Naive thymus-derived CD8-positive, alpha-beta T cell (primary cell): ENCODE measurements at places on chromosomes 3 and 15. TPM values are rescaled to one million over a fixed set of nuclear protein-coding genes. Genes with fewer than 3 reads are reported as not detected.

DNA sequence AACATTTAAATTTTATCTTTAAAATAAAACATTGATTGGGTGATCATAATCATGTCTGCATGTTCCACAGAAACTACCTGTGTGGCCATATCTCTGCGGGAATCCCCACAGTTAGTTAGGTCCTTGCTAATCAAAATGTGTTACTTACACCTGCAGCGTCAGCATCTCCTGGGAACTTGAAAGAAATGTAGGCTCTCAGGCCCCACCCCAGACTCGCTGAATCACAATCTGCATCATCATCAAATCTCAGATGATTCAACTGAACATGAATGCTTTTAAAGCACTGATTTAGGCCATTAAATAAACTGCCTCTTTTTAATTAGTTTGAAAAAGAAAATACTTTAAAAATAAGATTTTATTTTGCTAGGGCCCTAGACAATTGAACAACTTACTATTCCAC lies 577.8 kb downstream of the PYDC2 start:
- H3K27me3 ChIP-seq = no peaks in the 10 kb centered on the region
- no peak overlapping the region for H3K27ac ChIP-seq
- no peaks in the 10 kb centered on the region for H3K36me3 ChIP-seq
- H3K4me3 ChIP-seq = no peak overlapping the region
- DNase-seq = no peak
- no peaks in the 10 kb centered on the region for H3K4me1 ChIP-seq

The SLC6A11 gene
- not detected for polyA plus RNA-seq

The OR5K3 gene
- not detected for polyA plus RNA-seq

DNA sequence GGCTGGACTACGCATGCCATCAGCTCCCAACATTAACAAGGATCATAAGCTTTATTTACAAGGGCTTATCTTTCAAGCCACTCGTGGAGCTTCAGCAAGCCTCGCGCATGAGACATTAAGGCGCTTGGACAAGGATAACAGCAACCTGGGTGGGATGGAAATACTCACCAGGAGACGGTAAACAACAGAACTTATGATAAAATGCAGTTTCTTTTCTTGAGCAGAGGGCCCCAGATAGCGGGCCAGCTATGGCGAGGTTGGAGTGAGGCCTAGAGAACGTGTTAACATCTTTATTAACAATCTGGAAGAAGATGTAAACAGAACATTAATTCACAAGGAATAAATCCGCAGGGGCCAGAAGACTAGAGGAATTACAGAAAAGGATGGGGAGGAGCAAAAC lies 158.2 kb downstream of the NTRK3 start:
- peaks cover 13% of the 10 kb centered on the region for H3K27me3 ChIP-seq
- peaks cover 1% of the 10 kb centered on the region for H3K4me1 ChIP-seq
- no peak overlapping the region for H3K27ac ChIP-seq
- no peaks in the 10 kb centered on the region for H3K36me3 ChIP-seq
- DNase-seq = no peak
- no peak overlapping the region for H3K4me3 ChIP-seq

- no peaks in the 10 kb centered on the region for H3K27me3 ChIP-seq
- H3K36me3 ChIP-seq = no peaks in the 10 kb centered on the region
- H3K27ac ChIP-seq = no peak overlapping the region
- no peaks in the 10 kb centered on the region for H3K4me1 ChIP-seq
- no peak overlapping the region for H3K4me3 ChIP-seq
- DNase-seq = no peak
Observed at GRCh38 chr3:69321301-69322157, 64.4 kb downstream of the FRMD4B start.

DNA sequence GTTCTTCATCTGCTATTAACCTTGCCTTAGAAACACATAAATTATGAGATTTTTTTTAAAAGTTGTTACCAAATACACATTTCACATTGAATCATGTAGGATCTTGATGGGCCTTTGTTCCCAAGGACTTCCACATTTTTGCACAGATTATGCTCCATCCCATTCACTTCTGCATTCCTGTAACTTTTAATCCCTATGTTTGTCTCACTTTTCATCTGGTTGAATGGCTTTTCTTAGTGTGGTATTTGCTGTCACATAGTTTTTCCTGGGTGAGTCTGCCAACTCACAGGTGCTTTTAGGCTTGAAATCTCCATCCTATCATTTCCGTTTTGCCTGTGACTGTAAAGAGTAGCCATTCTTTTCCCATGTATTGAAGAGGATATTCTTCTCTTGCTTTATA lies 297.2 kb upstream of the TPRG1 start:
- H3K4me1 ChIP-seq = no peaks in the 10 kb centered on the region
- no peak for DNase-seq
- peaks cover 16% of the 10 kb centered on the region for H3K36me3 ChIP-seq
- H3K4me3 ChIP-seq = no peak overlapping the region
- no peaks in the 10 kb centered on the region for H3K27me3 ChIP-seq
- H3K27ac ChIP-seq = no peak overlapping the region

DNA sequence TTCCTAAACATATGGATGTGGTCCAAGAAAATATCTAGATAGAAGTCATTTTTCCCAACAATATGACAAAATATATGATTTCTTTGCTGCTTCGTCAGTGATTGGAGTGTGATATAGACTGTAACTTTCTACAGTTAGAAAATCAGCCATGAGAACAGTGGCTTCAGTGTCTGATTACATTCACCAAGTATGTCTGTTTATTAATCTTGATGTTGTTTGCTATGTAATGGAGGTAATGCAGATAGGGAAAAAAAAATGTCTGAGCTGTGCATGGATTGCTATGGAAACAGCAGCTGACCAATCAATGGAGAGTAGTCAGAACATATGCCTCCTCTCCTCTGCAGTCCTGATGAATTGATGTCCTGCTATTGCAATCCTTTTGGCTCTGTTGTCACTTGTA lies 72.3 kb upstream of the GAP43 start:
- H3K4me3 ChIP-seq = no peak overlapping the region
- H3K4me1 ChIP-seq = no peaks in the 10 kb centered on the region
- H3K27ac ChIP-seq = no peak overlapping the region
- H3K36me3 ChIP-seq = no peaks in the 10 kb centered on the region
